ENCODE measurements at places on chromosomes 4 and X. TPM values are rescaled to one million over a fixed set of nuclear protein-coding genes. Genes with fewer than 3 reads are reported as not detected.

- DNase-seq = no peak
- no peak overlapping the region for H3K4me3 ChIP-seq
- no peaks in the 10 kb centered on the region for H3K4me1 ChIP-seq
- no peak overlapping the region for H3K27ac ChIP-seq
- no peaks in the 10 kb centered on the region for H3K27me3 ChIP-seq
Measured at GRCh38 chrX:38154340-38154739, 66.3 kb downstream of the SRPX start.

GRCh38 chrX:35622601-35623000 lies 175.5 kb upstream of the MAGEB16 start:
- H3K27ac ChIP-seq = no peak overlapping the region
- no peak overlapping the region for H3K4me3 ChIP-seq
- no peak for DNase-seq
- no peaks in the 10 kb centered on the region for H3K4me1 ChIP-seq

DNA sequence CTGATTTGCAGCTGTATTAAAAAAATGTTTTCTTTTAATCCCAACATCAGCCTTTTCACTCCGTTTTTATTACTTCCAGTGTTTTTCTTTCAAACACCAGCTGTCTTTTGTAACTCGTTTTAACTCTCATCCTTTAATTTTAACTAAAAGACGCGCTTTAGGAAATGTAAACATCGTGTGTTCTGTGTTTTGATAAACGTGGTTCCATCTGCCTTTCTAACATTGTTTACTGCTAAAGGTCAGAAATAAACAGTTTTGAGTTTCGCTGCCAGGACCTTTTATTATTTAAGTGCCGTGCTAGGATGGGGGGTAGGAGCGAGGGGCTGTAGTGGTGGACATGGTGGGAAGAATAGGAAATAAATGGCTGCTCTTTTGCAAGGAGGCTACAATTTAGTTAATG lies 1.5 kb downstream of the N4BP2 start:
- H3K36me3 ChIP-seq = no peaks in the 10 kb centered on the region
- peak overlapping the region; percentile 78 for H3K27ac ChIP-seq
- no peak for DNase-seq
- H3K4me1 ChIP-seq = peaks cover 37% of the 10 kb centered on the region

GRCh38 chrX:154310616-154311536 lies 15.3 kb downstream of the TKTL1 start:
- no peaks in the 10 kb centered on the region for H3K27me3 ChIP-seq
- H3K36me3 ChIP-seq = no peaks in the 10 kb centered on the region
- DNase-seq = no peak

- no peak for DNase-seq
- no peak overlapping the region for H3K4me3 ChIP-seq
- no peaks in the 10 kb centered on the region for H3K36me3 ChIP-seq
- no peaks in the 10 kb centered on the region for H3K4me1 ChIP-seq
- H3K27me3 ChIP-seq = no peaks in the 10 kb centered on the region
Measured at GRCh38 chrX:108216919-108217571, 125.5 kb downstream of the ATG4A start.

- no peaks in the 10 kb centered on the region for H3K4me1 ChIP-seq
- no peak overlapping the region for H3K27ac ChIP-seq
- no peak overlapping the region for H3K4me3 ChIP-seq
- H3K27me3 ChIP-seq = no peaks in the 10 kb centered on the region
- no peak for DNase-seq
- no peaks in the 10 kb centered on the region for H3K36me3 ChIP-seq
Measured at GRCh38 chr4:20276848-20277247, 25.1 kb downstream of the SLIT2 start.

DNA sequence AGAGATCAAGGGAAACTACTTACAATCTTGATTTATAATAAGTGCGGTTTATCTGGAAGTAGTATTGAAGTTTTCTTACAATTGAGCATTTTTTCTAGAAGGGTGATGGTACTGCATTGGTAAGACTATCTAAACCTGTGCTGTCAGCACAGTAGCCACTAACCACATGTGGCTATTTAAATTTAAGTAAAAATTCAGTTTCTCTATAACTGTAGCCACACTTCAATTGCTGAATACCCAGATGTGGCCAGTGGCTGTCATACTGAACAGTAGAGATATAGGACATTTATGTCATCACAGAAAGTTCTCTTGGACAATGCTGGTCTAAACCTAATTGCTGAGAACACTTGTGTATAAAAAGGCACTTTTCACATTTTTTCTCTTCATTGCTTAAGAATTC lies 222.7 kb downstream of the CBR4 start:
- no peak for DNase-seq
- no peaks in the 10 kb centered on the region for H3K36me3 ChIP-seq
- H3K27me3 ChIP-seq = no peaks in the 10 kb centered on the region
- no peak overlapping the region for H3K4me3 ChIP-seq
- H3K27ac ChIP-seq = no peak overlapping the region
- no peaks in the 10 kb centered on the region for H3K4me1 ChIP-seq

DNA sequence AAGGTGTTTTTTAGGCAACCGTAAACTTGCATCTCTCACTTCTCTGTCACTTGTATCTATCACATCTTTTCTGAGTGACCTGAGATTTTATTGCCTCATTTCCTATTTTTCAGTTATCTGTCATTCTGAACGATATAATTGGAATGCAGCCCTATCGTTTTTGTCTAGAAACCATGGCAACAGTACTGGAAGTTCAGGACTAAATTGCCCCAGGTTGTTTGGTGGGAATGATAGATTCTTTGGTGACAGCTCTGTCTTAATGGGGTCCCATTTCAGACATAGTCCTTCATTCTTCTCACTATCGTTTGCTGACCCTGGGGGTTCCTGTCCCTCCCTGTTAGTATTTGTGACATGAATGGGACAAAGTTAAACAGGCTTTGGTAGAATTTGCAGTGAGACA lies 267.7 kb upstream of the GALNT7 start:
- no peaks in the 10 kb centered on the region for H3K36me3 ChIP-seq
- no peaks in the 10 kb centered on the region for H3K27me3 ChIP-seq
- no peak overlapping the region for H3K4me3 ChIP-seq
- no peak for DNase-seq
- H3K27ac ChIP-seq = no peak overlapping the region
- H3K4me1 ChIP-seq = no peaks in the 10 kb centered on the region

GRCh38 chr4:119035951-119036737 lies 99.5 kb upstream of the MYOZ2 start:
- H3K36me3 ChIP-seq = no peaks in the 10 kb centered on the region
- no peaks in the 10 kb centered on the region for H3K4me1 ChIP-seq
- no peak overlapping the region for H3K27ac ChIP-seq

GRCh38 chrX:16664074-16664473 lies 14.1 kb downstream of the S100G start:
- peaks cover 6% of the 10 kb centered on the region for H3K36me3 ChIP-seq
- H3K4me3 ChIP-seq = no peak overlapping the region
- DNase-seq = no peak
- H3K4me1 ChIP-seq = no peaks in the 10 kb centered on the region

- H3K27ac ChIP-seq = no peak overlapping the region
- DNase-seq = no peak
- H3K4me3 ChIP-seq = no peak overlapping the region
- H3K27me3 ChIP-seq = no peaks in the 10 kb centered on the region
Measured at GRCh38 chr4:67014592-67014991, 530.7 kb downstream of the CENPC start.

DNA sequence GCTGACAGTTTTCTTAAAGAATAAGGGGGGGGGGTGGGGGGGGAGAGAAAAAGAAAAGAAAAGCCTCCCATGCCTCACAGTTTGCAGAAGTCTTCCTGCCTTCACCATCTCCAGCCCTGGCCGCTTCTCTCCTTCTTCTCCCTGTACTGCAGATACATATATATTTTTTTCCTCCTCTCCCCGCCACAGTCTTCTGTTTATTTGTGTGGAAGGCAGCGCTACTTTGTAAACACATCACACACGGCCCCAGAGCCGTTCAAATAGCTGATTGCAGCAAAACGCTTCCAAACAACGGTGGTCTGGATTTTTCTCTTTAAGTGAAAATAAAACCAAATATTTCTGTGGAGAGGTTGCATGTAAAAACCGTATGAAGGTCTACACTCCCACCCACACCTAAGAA lies 732 bp downstream of the NLGN4X start:
- H3K36me3 ChIP-seq = no peaks in the 10 kb centered on the region
- H3K4me1 ChIP-seq = no peaks in the 10 kb centered on the region
- DNase-seq = no peak
- H3K4me3 ChIP-seq = no peak overlapping the region

COL4A5 gene
- total RNA-seq = not detected

RAB39B gene
- 6.9 TPM for total RNA-seq

PQBP1 gene
- 70.0 TPM for total RNA-seq

FGG gene
- total RNA-seq = not detected

ATP2B3 gene
- not detected for total RNA-seq

ADGRG2 gene
- total RNA-seq = not detected

KLHL4 gene
- 0.27 TPM for total RNA-seq
